ENCODE measurements at places on chromosomes 6 and 20.
A peak's percentile ranks its signal among the peaks of the same experiment; 100 is the strongest.

- DNase-seq = no peak
Measured at GRCh38 chr6:96909811-96910210, 12.1 kb upstream of the NDUFAF4 start.

GRCh38 chr6:23245572-23245971 lies 676.2 kb downstream of the HDGFL1 start:
- no peak for DNase-seq

GRCh38 chr6:54758340-54758739 lies 88.2 kb upstream of the FAM83B start:
- no peak for DNase-seq

- DNase-seq = no peak
Measured at GRCh38 chr20:57698116-57698866, 11.5 kb downstream of the PMEPA1 start.

DNA sequence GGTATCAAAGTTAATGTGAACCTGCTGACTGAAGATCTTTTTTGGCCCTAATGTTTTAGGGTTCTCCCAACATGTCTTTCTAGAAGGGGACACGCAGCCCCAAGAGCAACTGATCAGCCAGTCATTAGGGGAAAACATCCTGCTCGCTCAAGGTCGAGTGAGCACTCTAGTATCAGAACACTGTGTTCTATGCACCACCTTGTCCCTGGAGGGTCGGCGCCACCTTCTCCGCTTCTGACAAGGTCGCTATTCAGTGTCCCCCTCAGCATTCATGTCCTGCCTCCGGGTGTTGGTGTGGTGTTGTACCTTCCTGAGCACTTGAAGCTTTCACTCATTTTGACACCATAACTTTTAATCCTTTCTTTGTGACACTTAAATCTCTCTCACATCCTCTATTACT lies 331.2 kb upstream of the KCNQ5 start:
- no peak for DNase-seq

DNA sequence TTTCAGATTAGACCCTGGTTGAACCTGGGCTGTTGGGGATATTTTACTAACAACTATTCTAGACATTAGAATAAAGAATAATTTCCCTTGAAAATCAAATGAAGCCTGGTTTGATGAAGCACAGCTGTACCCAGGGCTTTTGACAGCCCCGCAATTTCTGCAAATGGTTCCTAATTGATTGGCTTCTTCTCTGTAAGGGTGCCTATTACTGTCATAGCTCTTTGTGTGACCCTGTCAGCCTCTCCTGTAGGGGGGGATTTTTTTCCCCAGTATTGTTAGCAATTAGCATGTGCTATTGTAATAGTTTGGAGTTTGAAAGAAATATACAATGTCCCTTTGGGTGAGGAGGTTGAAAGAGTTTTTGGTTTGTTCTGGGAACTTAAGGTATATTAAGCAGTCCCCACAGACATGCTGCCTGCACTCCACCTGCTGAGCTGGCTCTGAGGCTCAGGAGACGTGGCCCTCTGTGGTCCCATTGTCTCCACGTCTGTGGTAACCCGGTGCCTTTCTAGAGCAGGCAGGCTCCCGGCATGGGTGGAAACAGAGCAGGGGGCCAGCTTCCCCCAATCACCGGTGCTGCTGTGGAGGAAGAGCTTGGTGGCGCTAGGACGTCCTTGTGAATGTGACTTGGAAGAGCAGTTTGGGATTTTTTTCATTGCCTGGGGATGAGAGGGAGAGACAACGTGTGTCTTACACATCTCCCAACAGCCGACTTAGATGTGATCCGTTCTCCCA lies 47.3 kb upstream of the CLDN20 start:
- DNase-seq = peak; percentile 28

- no peak for DNase-seq
Measured at GRCh38 chr6:3836566-3836965, 12.6 kb upstream of the FAM50B start.

GRCh38 chr6:148521158-148521557 lies 178.5 kb downstream of the SASH1 start:
- DNase-seq = no peak

DNA sequence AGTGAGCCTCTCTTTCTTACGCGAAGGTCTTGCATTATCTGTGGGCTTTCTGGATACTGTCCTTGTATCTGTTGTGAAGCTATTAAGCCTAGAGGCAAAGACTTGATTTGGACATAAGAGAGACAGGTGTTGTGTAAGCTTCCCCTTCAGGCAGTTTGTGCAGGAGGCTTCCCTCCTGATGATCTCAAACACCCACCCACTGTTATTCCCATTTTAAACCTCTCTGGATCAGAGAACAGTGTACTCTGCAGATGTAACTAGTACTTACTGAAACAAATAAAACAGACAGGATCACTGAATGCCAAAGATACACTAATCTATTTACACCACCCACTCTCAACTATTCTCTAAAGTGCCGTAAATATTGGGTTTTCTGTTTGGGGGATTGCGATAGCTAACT lies 113.8 kb upstream of the RAB32 start:
- no peak for DNase-seq

DNA sequence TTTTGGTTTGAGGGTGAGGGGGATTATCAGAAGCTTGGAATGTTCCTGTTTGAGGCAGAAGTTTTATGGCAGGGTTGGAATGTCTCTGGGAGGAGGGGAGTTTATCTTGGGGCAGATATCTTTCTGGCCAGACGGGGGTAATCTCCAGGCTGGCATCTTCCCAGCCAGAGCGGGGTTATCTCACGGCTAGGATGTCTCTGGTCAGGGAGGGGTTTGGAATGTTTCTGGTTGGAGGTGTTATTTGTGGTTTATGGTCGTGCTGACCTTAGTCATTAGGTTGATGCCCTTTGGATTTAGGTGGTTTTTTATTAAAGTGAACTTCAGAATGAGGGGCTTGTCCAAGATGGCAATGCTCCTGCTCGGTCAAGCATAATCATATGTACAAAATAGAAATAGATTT lies 14.8 kb downstream of the PGK2 start:
- DNase-seq = no peak

DNA sequence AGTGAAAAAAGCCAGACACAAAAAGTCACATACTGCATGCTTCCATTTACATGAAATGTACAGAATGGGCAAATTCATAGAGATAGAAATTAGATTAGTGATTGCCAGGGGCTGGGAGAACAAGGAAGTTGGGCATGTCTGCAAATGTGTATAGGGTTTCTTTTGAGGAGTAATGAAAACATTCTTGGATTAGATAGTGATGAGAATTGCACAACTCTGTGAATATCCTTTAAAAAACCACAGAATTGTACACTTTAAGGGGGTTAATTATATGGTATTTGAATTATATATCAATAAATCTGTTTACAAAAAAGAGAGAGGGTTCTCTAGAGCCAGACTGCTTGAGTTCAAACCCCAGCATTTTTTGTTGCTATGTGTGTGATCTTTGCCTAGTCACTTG lies 188.1 kb downstream of the CDC5L start:
- no peak for DNase-seq

All from NCI-H2107 (cell line).